ENCODE measurements at places on chromosomes 4 and X.

GRCh38 chrX:45956191-45956870 is 588.9 kb downstream of the ZNF674 start:
- DNase-seq = no peak

GRCh38 chr4:81164623-81165416 is 50.2 kb downstream of the PRKG2 start:
- DNase-seq = peak; percentile 43

DNA sequence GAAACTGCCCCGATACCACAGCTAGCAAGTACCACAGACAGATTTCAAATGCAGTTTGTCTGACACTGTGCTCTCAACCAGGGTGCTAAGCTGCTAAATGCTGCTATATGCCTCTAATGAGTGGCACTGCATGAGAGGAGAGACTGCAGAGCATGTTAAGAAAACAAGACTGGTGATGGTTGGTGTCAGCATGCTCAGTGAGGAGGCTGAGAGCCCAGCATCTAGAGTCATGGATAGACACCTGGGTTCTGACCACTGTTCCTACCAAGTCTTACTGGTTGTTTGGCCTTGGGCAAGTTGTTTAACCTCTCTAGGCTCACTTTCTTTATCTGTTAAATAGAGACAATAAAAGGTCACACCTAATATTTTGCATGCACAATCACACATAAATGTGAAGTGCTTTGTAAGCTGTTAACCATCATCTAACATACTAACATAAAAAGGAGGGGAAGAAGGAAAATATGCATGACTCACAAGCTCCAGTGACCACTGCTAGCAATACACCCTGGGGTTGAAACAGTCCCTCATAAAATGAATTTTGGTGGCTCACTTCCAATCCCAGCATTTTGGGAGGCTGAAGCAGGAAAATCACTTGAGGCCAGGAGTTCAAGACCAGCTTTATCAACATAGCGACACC is 20.7 kb downstream of the HHIP start:
- DNase-seq = peak; percentile 18

GRCh38 chrX:47176101-47176740 is 17.4 kb upstream of the UBA1 start:
- DNase-seq = no peak

- DNase-seq = no peak
Observed at GRCh38 chr4:101217353-101218031, 129.8 kb downstream of the PPP3CA start.

DNA sequence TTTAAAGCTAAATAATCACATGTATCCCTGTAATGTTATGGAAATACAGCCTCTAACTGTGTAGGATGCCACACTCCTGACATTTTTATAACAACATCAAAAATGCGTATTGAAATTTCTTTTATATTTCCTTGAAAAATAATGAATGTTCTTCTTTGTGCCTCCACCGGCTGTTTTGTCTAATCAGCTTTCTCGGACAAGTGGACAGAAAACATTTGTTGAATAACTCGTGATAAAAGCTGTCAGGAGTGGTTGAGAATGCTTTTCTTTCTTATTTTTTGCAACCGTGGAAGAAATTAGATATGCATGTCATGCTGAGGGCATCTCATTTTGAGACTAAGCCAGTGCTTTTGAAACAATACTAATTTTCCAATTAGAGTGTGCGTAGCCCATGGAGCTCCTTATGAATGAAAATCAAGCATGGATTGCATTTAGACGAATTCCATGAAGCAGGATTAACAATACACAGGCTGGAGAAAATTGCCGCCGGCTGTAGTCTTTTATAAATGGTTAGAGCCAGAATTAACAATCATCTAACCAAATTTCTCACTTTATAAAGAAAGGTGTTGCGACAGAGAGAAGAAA is 614.5 kb upstream of the LCORL start:
- no peak for DNase-seq

DNA sequence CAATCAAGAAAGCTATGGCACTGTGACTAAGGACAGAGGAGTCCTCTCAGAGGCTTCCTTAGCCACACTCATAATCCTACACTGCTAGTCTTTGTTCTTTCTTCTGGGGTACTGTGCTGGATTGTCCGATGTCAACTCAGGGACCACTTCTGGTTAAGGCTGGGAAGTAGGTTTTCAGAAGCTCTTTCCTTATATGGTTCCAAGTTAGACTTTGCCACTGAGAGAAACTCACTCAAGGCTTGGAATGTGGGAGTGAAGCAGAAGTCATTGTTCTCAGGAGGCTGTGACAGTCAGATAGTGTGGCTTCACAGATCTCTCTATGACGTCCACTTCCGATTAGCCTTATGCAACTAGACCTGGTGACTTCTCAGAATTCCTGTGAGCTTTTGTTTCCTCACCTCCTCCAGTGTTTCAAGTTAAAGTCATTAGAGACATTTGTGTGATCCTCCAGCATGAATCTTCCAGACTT is 317.3 kb upstream of the F9 start:
- DNase-seq = no peak

- no peak for DNase-seq
Observed at GRCh38 chrX:9749146-9749692, 16.4 kb downstream of the GPR143 start.

DNA sequence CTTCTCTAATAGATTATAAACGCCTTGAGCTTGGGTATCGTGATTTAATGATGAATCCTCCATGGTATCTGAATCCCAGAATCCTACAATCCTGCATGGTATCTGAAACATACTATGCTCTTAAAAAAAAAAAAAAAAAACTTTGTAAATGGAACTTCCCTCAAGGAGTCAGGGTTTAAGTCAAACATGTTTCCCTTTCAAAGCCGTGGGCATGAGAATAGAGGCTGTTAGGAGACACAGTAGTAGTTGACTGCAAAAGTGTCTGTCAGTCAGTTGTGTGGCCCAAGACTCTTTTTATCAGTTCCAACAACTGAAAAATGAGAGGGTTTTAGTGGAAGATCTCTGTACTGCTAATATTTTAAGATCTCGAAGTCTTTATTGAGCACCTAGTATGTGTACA is 2.4 kb upstream of the HS3ST1 start:
- no peak for DNase-seq

- peak; percentile 29 for DNase-seq
Observed at GRCh38 chrX:107429090-107429489, 20.4 kb upstream of the FRMPD3 start.

- no peak for DNase-seq
Observed at GRCh38 chrX:103309860-103310554, 783 bp downstream of the BEX2 start.

GRCh38 chrX:39022106-39022505 is 220.8 kb downstream of the MID1IP1 start:
- no peak for DNase-seq

DNA sequence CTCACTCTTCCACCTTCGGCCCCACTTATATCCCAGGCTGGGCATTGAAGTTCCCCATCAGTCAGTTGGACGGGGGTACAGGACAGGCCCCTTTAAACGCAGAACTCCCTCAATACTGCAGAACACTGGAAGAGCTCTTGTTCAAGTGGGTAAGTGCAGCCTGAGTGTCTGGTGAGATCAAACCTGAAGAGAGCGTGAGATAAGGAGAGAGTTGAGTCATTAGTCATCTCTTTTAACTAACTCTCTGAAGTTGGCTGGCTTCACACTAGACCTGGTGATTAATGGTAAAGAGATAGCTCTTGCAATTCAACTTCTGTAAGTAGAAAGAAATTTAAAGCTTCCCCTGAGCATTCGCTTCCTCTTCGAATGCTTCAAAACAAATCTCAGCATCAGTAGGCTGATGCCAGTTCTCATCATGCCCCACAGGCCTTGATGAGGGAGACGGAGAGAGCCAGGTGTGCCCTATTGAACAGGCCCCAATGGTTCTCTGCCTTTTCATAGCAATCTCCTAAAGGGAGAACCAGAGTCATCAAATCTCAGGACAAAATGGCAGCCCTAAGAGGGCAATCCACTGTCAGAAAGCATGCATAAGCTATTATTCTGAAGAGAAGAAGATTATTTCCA is 41.0 kb upstream of the JADE1 start:
- DNase-seq = no peak

DNA sequence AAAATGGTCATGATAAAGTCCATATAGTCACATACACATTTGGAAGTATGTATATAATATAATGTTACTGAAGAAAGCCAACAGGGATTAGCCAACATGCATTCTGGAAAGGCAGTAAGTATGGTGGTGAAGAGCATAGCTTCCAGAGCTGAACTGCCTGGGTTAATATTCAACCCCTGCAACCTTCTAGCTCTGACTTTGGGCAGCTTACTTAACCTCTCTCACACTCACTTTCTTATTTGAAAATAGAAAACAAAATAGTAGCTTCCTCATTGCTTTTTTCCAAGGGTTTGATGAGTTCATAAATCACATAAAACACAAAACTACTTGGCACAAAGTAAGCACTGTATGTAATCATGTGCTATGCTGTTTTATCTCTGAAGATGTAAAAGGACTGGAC is 216.4 kb downstream of the CHIC2 start:
- DNase-seq = peak; percentile 13

DNA sequence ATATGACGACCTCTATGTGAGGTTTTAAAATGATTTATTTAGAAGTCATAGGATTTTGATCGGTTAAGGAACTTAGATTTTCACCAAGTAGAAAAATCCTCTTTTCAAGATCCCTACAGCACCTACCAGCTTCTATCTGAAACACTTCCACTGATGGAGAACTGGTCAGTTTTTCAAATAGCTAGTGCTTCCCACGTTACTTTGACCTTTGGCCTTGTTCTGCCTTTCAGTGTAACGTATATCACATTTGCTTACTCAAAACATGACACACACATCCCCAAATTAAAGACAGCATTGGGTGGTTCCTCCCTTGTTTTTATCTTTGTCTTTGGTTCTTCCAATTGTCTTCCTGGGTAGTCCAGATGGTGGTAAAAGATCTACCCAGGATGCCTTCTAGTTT is 6.6 kb downstream of the LNX1 start:
- DNase-seq = no peak

DNA sequence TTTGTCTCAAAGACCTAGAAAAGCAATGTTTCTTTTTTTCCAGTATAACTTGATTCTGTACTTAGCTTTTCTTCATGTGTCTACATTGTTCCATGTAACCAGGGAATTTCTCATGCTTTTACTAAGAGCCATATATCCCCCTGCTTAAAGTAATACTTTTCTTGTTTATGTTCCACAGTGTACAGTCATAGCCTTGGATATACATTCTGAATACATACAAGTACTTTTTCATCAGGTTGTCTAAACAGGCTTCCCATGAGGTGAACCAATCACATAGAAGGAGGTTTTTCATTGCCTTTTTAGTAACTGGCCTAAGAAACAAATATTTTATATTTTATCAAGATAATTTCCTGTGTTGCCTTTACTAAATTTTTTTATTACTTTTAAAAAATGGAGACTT is 52.8 kb downstream of the SLC2A9 start:
- DNase-seq = no peak

GRCh38 chr4:2963966-2964471 is 648 bp downstream of the GRK4 start:
- peak; percentile 39 for DNase-seq

GRCh38 chrX:136262812-136263315 is 11.7 kb upstream of the MAP7D3 start:
- DNase-seq = no peak

- DNase-seq = no peak
Observed at GRCh38 chr4:184955636-184956035, 62.7 kb upstream of the HELT start.

- no peak for DNase-seq
Observed at GRCh38 chr4:22502895-22503814, 12.7 kb downstream of the ADGRA3 start.

GRCh38 chrX:24301060-24301459 is 12.8 kb downstream of the SUPT20HL2 start:
- no peak for DNase-seq

- DNase-seq = peak; percentile 13
Observed at GRCh38 chr4:100348473-100348872, 158.2 kb upstream of the DDIT4L start.

DNA sequence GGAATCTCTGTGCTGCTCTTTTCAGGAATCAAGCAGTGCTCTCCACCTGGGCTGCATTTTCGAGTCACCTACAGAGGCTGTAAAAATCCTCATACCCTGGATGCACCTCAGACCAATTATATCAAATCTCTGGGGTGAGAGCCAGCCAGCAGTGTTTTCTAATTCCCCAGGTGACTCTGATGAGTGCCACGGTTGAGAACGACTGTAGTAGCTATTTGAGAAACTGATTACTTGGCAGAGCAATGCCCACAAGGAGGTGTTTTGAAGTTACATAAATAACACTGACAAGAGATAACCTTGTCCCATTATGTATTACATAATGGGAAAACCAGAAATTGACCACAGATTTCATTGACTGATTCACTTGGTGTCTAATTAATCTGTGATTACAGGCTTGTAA is 46.8 kb downstream of the CLCN4 start:
- no peak for DNase-seq

GRCh38 chr4:139814323-139815015 is 148.8 kb downstream of the MGST2 start:
- no peak for DNase-seq

Data from ACHN (cell line).